ENCODE measurements at places on chromosomes 5 and 9.

- DNase-seq: no peak
Measured at GRCh38 chr9:129184596-129185122, 6.6 kb upstream of the IER5L start.

- DNase-seq: no peak
Measured at GRCh38 chr5:135047347-135047695, 13.3 kb upstream of the PITX1 start.

GRCh38 chr9:37197158-37198038, 77.0 kb downstream of the ZCCHC7 start:
- no peak for DNase-seq

- DNase-seq: no peak
Measured at GRCh38 chr5:169294621-169295020, 6.3 kb downstream of the SLIT3 start.

DNA sequence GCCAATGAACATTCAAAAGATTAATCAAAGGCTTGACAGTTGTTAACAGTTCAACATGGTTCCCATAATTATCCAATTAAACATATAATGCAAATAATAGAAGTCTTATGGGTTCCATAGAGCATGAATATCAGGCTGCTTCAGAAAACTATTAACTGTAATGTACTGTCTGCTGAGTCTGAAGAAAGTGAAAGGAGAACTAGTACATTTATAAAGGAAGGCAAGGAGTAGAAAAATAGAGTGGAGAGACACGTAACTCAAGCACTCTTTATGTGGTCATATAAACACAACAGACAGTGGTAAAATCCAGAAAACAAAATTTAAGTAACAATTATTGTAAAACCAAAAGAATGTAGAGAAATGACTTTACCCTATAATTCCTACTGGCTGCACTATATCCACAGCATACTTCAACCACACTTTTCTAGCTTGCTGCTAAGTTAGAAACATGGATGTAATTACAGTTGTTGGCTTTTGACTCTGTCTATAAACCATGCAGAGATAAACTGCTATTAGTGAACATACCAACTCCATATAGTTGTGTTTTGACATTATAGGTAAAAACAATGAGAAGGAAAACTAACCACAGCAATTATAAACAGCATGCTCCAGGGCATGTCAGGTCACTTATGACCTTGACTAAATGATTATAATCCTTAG, 32.7 kb downstream of the NFIB start:
- no peak for DNase-seq

GRCh38 chr5:75050415-75050814, 1.9 kb downstream of the GCNT4 start:
- DNase-seq: peak; percentile 8

GRCh38 chr9:126872516-126872915, 12.1 kb downstream of the ZBTB34 start:
- no peak for DNase-seq

- DNase-seq: no peak
Measured at GRCh38 chr5:50302815-50303490, 138.1 kb downstream of the EMB start.

DNA sequence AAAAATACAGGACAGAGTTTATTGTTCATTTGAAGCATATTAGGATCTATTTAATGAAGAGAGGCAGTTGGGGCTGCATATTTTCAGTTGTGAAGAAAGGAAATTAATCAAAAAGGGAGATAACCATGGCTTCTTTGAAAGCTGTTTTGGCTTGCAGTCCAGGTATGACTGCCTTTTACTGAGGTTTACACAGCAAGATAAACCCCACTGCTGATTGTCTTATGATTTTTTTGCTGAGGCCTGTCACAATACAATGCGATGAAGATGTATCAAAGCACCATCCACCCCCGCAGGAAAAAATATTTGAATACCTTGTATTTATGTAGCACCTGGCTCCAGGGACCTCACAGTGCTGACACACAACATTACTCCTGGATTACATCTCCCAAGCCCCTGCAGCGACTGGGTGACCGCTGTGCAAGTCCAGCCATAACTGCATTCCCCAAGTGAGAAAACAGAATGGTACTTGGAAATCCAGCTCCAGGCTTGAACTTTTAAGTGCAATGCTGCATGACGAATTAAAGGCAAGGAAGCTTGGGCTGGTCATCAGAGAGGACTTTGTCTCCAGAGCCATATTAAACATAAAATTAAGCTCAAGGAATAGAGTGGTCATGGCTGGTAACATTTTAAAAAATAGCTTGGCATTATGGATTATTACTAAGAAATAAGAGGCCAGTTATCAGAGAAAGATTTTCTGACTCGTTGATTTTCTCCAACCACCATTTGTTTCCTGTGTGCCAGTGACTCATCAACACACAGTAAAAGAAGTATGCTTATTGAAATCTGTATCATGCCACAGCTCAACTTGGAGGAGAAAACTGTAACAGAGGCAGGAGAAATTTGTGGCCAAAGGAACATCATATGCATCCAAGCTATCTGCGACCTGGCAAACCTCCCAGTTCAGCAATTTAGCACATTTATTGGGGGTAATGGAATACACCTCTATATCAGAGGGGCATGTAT, 374.2 kb downstream of the MAN2A1 start:
- no peak for DNase-seq

GRCh38 chr9:6439051-6439703, 26.2 kb downstream of the UHRF2 start:
- DNase-seq: no peak

DNA sequence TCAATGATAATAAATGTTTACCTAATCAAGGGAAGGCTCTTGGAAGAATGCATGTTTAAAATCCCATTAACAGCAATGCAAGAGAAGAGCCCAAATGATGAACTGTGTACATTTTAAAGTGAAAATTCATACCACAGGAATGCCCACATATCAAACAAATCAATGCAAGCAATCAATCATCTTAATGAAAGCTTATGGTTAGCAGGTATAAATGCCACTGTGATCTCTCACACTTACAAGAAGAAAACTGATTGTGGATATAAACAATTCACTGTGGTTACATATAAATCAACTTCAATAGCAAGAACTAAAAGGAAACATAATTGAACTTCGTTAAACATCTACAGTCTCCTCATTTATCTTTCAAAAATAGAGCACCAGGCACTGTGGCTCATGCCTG, 161.0 kb upstream of the RORB start:
- DNase-seq: no peak

- DNase-seq: no peak
Measured at GRCh38 chr5:89372176-89372575, 489.2 kb upstream of the MEF2C start.

DNA sequence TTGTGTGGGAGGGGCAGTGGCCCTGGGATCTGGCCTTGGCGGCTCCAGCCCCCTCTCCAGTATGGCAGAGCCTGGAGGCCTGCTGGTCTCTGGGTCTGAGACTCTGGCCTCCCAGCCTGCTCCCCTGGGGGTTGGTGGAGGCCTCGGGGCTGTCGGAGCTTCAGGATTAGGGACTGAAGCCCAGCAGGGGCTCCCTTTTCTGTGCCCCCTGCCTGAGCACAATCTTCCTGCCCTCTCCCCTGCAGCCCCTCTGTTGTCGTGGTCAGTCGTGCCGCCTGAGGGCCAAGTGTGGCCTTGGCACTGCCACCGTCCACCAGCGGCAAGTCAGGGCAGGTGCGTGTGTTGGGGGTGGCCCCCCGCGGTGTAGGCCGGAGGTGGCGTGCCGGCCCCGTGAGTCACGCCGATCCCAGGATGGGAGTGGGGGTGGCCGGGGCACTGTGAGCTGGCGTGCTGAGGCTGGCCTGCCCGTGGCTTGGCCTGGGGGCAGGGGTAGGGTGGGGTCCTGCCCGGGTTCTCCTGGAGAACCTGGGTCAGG, 53.6 kb downstream of the RXRA start:
- DNase-seq: no peak

DNA sequence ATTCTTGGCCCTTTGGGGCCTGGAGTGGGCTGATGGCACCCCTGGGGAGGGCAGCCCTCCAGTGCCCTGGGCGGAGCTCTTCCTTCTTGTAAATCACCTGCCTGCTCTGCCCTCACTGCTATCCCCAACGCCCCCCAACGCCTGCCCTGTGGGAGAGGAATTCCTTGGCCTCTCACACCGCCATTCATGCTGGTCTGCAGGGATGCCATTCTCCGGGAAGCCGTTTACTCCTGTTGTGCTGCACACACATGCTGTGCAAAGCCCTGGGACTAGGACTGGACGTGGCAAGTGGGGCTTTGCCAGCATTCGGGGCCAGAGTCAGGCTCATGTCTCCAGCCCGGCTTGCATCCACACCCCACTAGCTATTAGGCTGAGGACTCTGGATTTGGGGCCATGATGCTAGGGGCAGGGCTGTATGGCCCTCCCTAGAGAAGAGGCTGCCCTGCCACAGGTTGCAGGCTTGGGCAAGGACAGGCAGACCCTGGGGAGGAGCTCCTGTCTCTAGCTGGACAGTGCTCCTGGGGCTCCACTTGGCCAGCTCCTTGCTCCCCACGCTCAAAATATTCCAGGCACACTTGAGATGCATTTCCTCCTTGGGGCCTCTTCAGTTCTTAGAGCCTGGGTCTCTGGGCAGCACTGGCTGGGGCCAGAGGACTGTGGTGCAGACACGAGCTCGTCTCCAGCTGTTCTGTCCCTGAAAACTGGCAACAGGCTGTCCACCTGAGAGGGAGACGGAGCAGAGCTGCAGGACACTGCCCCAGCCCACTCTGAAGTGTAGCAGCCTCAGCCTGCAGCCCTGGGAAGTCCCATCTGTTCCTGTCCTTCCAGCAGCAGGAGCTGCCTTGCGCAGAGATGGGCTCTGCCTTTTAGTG, 226.9 kb downstream of the CACNA1B start:
- DNase-seq: no peak

DNA sequence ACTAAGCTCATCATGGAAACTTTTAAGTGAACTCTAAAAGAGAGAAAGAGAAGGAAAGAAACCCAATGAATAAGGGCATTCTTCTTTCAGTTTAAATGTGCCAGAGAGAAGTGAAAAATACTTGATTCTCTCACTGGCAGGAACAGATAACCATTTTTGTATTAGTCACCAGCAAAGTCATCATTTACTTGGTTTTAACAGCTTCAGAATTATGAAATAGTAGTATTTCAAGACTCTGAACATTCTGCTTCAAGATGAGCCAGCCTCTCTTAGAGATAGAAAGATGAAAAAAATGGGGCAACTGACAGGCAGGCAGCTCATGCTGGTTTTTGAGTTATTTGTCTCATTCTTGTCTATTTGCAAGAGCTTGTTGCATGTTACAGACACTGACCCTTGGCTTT, 103.5 kb downstream of the GCNT1 start:
- peak; percentile 73 for DNase-seq

DNA sequence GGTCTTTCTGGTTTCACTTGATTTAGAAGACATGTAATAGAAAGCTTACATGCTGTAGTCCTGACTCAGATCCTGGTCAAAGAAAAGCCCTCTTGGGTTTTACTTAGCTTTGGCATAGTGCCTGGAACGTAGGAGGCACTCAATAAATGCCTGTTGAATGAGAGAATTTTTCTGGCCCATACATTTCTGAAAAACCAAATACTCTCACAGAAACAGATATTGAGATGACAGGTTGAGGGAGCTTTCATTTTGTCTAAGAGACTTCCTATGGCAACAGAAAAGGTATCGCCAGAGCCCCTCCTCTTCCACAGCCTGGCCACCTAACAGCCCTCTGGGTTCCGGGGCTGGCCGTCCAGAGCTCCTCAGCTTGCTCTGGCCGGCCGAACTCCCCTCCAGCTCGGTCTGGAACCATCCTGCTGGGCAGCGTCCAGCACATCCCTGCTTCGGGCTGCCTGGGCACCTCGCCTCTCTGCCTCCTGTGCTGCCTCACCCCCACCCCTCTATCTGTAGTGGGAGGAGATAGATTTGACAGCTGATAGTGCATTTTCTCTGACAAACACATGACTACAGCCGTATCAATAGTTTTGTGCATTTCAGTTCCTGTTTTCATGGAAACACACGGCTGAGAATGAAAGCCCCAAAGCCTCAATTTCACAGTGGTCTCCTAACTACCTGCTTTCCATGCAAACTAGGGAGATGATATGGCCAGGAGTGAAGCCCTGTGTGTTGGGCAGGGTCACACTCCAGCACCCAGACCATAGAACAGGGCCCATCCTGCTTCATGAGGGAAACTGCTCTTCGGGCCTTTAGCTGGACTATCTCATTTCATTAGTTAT, 1.1 kb downstream of the IL4 start:
- no peak for DNase-seq

DNA sequence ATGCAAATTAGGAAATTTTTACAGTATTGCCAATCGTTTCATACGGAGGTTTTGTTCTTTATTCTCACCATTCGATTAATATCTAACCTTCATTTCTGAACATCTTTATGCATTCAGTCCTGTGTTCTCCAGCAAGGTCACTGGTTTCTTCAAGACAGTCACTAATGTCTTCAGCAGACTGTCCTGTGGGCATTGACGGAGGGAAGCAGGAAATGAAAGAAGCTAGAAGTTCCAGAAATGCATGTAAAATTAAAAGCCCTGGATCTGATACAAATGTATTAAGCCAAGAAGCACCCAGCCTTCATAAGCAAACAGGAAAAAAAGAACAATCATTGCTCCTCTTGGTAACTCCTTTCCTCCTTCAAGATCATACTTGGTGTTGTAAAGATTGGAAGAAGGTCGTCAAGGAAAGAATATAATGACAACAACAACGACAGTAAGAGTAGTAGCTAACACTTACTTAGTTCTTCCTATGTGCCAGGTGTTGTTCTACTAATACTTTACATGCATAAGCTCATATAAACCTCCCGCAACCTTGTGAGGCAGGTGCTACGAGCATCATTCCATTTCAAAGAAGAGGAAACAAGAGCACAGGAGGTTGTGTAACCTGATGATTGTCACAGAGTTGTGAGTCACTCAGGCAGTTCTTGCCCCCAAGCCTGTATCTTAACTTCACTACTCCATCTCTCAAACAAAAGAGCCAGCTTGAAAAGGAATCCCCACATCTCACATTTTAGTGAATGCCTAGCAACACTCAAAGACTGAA, 59.9 kb upstream of the CER1 start:
- DNase-seq: no peak

DNA sequence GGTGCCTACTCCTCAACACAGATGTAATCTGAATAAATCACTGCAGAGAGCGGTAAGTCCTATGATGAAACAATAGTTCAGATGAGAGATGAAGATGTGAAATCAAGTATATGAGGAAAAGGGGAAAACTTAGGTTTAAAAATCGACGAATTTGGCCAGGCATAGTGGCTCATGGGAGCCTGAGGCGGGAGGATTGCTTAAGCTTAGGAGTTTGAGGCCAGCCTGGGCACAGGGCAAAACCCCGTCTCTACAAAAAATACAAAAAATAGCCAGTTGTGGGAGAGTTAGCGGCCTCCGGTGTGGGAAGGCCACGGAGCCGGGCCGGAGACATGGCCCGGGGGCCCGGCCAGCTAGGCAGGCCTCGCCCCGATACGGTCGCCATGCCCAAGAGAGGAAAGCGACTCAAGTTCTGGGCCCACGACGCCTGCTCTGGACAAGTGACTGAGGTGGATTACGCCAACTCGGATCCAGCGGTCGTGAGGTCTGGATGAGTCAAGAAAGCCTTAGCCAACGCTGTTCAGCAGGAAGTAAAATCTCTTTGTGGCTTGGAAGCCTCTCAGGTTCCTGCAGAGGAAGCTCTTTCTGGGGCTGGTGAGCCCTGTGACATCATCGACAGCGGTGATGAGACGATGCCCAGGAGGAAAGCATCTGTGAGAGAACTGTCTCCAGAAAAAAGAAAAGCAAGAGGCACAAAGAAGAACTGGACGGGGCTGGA, 62.8 kb upstream of the SUB1 start:
- peak; percentile 92 for DNase-seq

- DNase-seq: no peak
Measured at GRCh38 chr5:124795829-124796228, 49.4 kb upstream of the ZNF608 start.

Data from AML-193 (cell line).